CD14-positive monocyte (primary cell): ENCODE measurements at places on chromosomes 6 and 20.

DNA sequence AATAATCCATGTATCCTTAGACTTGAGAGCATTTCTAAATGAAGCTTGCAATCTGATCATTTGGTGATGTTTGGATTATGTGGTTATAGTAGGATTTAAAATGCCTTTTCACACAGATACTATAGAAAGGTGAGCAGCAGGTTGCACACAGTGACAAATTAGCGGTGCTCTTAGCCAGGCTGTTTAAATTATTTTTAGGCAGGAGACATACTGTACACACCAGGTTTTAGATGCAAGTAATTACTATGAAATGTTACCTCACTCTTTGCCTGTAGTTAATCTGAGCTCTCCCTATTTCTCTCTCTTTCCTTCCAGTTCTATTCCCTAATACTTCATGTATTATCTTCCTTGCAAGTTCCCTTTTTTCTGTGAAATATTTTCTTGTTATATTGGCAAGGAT is 191.7 kb downstream of the RIMS1 start:
- DNase-seq = no peak

DNA sequence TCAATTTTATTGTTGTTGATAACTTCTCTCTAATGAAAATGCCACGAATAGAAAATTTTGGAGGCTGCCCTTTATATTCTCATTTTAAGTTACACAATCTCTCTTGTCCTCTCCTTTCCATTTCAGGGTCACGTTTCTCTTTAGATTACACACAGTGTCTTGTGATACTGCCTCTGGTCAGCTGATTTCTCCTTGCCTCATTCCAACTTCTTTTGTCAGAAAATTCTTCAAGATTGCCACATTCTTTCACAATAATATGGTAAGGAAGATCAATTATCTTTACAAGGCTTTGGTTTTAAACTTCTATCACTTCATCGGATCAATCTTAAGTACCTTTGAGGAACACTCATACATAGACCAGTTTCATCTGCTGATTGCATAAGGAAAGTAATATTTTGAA is 370.3 kb downstream of the RFPL4B start:
- DNase-seq = no peak

DNA sequence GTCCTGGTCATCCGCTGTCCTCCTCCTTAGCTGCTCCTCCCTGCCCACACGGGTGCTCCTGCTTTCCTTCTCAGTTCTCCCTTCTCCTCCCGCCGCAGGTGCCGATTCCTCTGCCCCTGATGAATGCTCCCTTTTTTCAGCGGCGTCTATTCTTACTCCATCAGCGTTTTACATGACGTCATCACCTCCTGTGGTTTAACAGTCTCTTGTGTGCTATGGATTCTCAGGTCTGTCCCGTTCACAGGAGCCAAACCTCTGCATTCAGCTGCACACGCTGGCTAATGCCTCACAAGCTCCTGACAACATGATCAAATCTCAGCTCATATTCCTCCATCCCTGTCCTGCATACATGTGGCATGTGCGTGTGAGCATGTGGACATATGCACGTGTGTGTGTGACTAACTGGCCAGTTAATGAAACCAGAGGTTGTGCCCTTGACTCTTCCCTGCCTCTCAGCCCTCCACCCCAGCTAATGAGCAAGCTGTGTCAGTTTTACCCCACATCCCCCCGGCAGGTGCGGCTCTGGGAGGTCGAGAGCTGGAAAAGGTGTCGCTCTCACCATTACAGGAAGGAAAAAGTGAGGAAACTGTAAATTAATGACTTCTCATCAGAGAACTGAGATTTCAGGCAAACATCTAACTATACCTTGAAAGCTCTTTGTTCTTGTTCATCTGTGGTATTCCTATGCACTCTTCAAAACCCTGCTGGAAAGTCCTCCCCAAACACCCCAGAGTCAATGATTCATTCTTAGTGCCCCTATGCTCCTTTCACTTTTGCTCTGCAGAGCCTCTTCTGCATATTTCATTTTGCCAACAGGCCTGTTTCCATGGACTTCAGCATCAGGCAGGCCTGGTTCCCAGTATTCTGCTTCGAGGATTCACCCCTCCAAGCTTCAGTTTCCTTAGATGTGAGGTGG is 163.1 kb downstream of the TTLL2 start:
- DNase-seq = no peak

GRCh38 chr6:163446549-163446948 is 32.0 kb downstream of the QKI start:
- DNase-seq = no peak

DNA sequence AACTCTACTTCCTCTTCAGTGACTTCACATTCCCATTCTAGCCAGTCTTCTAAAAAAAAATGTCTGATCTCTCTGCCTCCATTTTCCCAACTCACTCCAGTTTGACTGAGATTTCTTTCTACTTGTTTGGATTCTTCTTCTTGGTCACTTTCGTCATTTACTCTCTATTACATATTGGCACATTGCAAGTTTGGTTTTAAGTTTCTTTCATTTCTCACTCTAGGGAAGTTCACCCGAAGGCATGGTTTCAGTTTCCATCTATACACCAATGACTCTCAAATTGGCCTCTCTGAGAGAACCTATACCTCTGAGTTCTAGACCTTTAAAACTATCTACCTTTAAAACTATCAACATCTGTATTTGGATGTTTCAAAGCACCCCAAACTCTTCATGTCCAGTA is 51.3 kb downstream of the CD109 start:
- peak; percentile 67 for DNase-seq

GRCh38 chr6:3882431-3882830 is 33.3 kb downstream of the FAM50B start:
- DNase-seq = no peak

DNA sequence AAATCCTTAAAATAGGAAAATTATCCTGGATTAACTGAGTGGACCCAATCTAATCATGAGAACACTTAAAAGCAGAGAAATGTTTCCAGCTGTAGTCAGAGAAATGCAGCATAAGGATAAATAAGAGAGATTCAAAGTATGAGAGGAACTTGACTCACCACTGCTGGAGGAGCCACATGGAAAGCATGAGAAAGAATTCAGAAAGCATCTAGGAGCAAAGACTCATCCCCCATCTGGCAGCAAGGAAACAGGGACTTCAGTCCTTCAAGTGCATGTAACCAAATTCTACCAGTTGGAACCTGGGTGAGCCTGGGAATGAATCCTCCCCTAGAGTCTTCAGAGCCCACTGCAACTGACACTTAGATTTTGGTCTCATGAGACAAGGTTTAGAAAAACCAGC is 33.7 kb downstream of the RNF146 start:
- no peak for DNase-seq

- DNase-seq = no peak
These were observed 51.6 kb downstream of the RALY start for GRCh38 chr20:34045294-34045693.

- DNase-seq = no peak
These were observed 9.4 kb downstream of the PACSIN1 start for GRCh38 chr6:34475238-34475682.

DNA sequence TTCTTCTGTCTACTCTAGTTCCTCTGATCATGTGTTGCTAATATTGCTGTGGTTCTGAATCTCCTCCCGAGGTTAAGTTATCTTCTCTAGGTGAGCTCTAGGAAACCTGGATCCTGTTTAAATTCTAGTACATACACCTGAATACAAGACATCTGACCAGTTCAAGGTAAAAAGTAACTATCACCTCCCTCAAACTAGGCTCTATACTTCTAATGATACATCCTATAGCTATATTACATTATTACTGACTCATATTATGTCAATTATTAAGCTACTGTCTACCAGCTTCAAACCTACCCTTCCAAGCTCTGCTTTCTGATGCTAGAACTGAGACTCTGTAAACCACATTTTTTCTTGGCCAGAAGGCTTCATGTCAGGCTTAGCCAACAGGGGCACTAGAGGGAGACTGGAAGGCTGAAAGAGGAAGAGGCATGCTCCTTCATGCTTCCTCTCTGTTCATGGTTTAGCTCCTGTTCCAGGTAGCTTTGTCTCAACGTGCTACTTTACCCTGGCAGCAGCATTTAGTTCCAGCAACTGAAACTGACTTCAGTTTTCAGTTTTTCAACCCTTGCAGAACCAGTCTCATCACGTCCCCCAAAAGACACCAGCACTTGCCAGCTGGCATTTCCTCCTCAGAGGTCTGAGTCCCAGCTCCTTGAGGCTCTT is 148.4 kb upstream of the TOP1 start:
- peak; percentile 32 for DNase-seq
